ENCODE measurements at places on chromosomes 3 and 15.

DNA sequence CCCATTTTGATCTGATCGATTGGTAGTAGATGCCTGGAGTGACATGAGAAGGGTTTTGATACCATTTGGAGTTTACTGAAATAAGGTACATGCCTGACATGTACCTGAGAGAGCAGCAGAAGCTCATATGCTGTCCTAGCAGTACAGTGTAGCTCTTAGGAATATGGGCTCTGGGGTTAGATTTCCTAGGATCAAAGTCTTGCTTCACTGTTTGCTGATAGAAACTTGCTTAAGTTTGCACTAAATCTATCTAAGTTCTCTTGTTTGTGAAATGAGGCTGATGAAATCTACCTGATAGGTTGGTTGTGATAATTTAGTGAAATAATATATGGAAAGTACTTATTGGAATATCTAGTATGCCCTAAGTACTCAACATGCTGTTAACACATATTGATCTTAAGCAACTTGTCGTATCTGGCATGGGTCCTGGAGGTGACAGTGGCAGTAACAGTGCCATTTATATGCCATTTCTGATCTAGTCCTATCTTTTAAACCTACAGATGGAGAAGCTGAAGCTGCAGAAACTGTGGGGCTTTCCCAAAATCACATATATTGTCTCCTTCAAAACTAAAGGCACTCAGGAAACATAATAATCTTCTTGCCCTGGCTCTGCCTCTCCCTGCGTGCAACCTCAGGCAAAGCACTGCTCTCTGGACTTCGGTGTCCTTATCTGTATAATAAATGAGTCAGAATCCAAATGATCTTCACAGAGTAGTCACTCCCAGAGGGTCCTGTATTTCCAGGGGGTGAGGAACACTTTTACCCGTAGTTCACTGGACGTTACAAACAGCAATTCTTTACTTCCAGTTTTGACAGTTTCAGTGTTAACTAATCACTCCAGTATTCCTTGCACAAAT, 223.6 kb upstream of the SETMAR start:
- DNase-seq = no peak

- DNase-seq = no peak
Measured at GRCh38 chr3:181969925-181970324, 258.2 kb downstream of the SOX2 start.

DNA sequence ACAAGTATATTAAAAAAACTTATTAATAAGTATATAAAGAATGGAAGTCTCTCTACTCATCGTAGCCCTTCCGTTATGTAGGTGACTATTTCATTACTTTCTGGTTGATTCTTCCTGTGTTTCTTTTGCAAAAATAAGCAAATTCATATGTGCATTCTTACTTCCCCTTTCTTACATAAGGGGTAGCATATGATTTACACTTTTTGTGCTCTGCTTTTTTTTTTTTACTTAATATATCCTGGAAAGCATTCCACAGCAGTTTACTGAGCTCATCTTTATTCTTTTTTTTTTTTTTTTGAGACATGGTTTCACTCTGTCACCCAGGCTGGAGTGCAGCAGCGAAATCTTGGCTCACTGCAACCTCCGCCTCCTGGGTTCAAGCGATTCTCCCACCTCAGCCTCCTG, 12.9 kb downstream of the SCAMP5 start:
- no peak for DNase-seq

DNA sequence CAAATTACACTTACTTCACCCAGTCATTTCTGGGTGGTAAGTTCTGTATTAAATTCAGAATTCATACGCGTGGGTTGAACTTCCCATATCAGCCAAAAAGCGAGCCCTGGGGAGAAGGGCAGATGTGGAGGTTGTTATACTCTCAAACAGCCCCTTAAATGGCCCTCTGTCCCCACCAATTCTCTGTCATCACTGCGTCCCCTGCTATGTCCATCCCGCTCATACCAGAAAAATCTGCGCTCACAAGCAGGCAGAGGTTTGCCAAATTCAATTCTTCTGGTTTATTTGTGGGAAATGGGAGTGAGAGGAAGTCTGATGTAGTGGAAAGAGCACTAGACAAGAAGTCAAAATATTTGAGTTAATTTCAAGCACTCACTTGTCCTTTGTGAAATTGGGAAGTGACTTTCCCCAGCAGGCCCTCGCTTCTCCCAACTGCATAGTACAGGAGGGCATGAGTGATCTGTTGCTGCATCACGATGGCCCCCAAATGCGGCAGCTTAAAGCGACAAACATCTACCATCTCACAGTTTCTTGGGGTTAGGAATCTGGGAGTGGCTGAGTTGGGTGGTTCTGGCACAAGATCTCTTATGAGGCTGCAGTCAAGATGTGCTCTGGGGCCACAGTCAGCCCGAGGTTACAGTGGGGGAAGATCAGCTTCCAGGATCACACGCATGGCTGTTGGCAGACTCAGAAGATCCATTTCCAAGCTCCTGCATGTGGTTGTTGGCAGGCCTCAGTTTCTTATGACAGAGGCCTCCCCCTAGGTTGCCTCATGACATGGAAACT, 67.7 kb downstream of the CPN2 start:
- no peak for DNase-seq

DNA sequence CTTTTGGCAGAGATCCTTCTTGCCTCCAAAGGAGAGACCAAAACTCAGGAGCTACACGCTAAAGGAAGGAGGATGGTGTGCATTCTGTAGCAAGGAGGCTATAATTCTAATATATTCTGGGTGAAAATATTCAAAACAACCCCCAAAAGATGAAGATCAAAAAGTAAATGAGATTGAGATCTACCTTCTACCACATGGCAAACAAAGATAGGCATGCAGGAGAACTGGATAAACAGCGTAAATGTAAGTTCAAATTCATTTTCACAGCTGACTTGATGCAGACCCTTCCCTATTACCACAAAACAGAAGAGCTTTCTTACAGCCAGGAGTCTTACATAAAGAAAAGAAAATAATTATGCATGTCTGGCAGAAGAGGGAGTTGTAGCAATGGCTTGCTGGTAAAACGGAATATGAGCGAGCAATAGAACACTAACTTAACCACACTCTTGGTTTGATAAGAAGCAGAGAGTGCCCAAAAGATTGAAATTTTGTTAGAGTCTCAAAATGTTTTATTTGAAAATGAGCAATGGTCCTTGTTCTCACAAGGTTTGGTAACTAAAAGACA, 272.7 kb downstream of the MECOM start:
- no peak for DNase-seq

- DNase-seq = no peak
Measured at GRCh38 chr15:29740692-29741311, 81.5 kb downstream of the TJP1 start.

- no peak for DNase-seq
Measured at GRCh38 chr3:105503191-105503593, 136.5 kb downstream of the ALCAM start.

DNA sequence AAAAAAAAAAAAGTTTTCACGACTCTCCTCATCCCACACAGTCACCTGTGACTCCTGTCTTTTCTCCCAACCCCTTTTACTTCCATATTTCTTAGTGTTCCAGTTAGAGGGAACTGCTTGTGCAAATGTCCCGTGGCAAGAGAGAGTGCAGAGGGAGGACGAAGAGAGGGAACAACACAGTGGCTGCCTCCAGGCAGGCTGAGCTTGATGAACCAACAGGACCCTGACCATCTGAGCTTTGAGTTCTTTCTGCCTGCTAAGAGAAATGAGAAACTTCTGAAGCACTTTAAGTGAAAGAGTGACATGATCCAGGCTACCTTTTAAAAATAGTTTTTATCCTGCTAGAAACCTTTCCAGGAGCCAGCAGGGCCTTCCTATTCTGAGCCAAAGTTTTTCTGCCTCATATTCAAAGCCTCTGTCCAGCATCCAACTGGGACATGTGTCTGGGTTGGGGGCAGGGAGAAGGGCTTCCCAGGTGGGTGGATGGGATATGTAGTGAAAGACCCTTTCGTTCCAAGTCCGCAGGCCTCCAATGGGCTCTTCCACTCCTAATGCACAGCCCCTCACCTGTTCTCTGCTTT, 239.9 kb downstream of the OPA1 start:
- DNase-seq = no peak

DNA sequence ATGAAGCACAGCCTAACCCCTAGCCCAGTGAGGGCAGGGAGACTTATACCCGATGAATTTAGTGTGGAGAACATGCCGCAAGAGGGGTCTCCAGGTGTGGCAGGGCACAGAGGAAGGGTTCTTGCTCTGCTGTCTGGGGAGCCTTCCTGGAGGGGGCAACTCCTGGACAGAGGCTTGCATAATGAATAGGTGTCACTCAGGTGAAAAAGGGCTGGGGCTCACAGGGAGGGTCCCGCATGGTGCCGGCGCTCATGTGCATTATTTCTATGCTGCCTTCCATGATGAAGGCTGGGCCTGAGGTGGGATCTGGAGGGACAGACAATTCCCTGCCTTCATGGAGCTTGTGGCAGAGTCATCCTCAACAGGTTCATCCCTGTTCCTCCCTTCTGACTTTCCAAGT, 51.5 kb downstream of the ITGA11 start:
- DNase-seq = no peak

- DNase-seq = no peak
Measured at GRCh38 chr15:80036071-80036470, 23.4 kb upstream of the ZFAND6 start.

GRCh38 chr15:63065262-63066221, 23.0 kb downstream of the TPM1 start:
- no peak for DNase-seq

- no peak for DNase-seq
Measured at GRCh38 chr3:172437713-172438112, 10.5 kb downstream of the GHSR start.

GRCh38 chr3:153221748-153222162, 59.7 kb downstream of the RAP2B start:
- DNase-seq = peak; percentile 43

- no peak for DNase-seq
Measured at GRCh38 chr15:68618394-68618793, 39.6 kb downstream of the CORO2B start.

DNA sequence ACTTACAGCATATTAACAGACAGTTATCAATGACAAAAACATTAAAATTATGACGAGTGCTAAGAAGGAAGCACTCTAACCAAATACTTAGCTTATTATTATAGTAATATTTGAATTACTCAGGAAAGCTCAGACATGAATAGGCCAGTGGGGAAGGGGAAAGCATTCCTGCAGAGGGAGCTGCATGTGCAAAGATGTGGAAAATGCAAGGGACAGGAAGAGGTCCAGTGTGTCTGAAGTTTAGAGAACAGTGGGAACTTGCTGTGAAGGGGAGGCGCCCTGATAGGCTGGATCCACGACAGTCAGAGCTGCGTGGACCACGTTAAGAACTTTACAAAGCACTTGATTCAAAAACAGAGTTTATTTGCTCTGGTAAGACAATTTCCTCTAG, 1.2 kb upstream of the SPICE1 start:
- no peak for DNase-seq

DNA sequence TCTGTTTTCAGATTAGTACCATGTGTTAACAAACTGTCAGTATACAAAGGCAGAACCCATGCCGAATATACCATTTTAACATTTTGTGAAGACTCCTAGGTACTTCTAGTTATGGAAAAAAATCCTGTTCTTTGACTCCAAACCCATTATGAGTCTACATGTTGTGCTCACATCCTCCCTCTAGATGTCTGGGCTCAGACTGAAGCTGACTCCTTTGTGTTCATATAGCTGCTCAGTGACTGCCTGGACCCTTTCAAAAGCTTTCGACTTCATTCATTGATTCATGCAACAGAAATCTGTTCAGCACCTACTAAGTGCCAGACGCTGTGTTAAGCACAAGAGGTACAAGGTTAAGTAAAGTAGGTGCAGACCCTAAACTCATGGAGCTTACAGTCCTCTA, 60.5 kb downstream of the MEGF11 start:
- DNase-seq = no peak

DNA sequence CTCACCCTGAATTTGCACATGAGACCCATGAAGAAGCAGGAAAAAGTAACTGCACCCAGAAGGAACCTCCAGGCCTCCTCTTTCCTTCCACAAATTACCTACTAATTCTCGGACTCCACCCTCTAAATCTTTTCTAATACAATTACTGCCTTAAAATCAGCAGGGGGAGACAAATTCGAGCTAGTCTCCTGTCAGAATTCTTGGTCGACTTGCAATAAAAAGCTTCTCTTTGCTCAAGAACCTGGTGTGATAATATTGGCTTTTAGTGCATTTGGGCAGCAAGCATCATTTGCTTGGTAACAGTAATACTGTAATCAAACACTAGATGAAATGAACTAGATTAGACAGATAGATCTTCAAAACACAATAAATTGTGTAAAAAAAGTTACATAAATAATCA, 281.9 kb downstream of the RAP2B start:
- DNase-seq = no peak

GRCh38 chr3:149160754-149161300, 31.4 kb downstream of the HPS3 start:
- no peak for DNase-seq

DNA sequence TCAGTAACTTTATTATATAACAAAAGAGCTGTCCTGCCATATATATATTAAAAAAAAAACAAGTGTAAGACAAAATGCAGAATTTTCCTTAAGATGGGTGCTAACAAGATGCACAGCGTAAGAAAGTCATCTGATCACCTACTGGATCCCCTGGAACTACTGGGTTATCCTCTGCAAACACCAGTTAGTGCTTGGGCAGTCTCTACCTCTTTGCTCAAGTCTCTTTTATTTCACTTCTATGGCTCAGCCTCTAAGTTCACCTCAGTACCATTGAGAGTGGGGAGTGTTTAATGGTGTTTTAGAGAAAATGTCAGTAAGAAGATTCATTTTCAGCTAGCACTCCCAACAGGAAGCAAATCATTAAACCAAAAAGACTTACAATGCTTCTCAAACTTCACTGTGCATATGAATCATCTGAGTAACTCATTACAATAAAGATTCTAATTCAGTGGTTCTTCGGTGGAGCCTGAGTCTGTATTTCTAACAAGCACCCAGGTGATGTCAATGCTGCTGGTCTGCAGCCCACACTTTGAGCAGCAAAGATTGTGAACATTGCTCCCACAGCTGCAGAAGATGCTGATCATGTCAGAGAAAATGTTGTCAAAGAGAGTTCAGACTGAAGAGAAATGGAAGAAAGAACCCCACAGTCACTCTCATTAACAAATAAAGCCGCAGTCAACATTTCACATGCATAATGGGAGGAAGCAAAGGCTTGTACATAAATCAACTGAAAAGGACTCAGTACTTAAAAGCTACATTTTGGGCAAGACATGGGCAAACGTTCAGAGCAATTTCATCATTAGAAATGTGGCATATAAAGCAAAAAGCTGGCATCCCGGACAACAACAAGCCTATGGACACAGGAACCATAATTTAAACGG, 227.1 kb upstream of the ATP11B start:
- no peak for DNase-seq

GRCh38 chr3:189307963-189308362, 136.2 kb downstream of the TPRG1 start:
- DNase-seq = no peak
